ENCODE measurements at places on chromosomes 3 and 15.
A peak's percentile ranks its signal among the peaks of the same experiment; 100 is the strongest.

DNA sequence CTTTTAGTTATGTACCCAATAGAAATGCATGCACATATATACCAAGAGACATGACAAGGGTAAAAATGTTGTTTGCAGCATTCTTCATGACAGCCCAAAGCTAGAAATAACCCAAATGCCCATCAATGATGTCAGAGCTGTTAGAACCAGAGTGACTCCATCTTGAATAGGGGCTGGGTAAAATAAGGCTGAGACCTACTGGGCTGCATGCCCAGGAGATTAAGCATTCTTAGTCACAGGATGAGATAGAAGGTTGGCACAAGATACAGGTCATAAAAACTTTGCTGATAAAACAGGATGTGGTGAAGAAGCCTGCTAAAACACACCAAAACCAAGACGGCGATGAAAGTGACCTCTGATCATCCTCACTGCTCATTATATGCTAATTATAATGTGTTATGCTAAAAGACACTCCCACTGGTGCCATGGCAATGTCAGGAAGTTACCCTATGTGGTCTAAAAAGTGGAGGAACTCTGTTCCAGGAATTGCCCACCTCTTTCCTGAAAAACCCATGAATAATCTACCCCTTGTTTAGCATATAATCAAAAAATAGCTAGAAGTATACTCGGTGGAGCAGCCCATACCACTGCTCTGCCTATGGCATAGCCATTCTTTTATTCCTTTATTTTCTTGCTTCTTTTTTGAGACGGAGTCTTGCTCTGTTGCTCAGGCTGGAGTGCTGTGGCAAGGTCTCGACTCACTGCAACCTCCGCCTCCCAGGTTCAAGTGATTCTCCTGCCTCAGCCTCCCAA lies 32.9 kb downstream of the ZBTB11 start:
- DNase-seq = no peak

GRCh38 chr3:5186089-5186857 lies 1.2 kb upstream of the EDEM1 start:
- no peak for DNase-seq

DNA sequence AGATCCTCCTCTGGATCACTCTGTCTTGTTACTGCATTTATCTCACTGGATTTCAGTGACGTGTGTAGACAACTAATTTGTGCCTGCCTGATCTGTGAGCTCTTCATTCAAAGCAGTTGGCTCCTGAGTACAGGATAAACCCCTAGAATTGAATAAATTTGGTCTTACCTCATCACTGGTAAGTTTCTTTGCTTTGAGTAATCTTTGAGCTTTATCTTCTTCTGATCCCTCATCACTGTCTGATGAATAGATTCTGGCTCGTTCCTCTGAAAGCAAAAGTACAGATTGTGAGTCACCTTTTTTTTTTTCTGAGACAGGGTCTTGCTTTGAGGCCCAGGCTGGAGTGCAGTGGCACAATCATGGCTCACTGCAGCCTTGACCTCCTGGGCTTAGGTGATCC lies 24.5 kb downstream of the LEO1 start:
- no peak for DNase-seq

- peak; percentile 25 for DNase-seq
These were observed 90.4 kb upstream of the TSEN2 start for GRCh38 chr3:12393894-12394293.

GRCh38 chr3:4408958-4409357 lies 58.1 kb downstream of the SUMF1 start:
- DNase-seq = no peak

- DNase-seq = no peak
These were observed 128.1 kb downstream of the NSMCE3 start for GRCh38 chr15:29141308-29142128.

DNA sequence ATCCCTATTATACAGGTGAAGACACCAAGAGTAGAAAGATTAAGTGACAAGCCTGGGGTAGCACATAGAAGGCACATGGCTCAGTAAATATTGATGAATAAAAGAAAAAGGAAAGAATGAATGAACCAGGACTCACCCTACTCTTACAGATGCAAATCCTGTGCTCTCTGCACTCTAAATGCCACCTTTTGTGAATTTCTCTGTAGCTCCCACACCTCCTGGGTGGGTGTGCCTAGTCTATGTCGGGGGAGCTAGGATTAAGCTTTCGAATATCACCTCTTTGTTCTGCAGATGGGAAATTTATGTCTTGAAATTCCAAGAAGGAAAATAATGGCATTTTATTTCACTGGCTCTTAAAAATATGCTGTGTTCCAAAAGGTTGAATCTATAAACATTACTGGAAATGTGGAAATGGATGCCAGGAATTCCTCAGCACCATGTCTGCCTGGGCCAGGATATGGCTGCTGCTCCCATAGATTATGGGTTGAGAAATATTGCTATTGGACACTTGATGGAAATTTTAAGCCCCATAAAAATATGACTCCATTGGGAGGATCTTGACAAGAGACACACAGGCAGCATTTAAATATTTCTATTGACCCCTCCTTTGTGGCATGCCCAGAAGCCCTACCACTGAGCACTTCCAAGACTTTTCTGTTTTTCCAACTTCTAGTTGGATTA lies 43.3 kb downstream of the CCNB2 start:
- DNase-seq = peak; percentile 27

DNA sequence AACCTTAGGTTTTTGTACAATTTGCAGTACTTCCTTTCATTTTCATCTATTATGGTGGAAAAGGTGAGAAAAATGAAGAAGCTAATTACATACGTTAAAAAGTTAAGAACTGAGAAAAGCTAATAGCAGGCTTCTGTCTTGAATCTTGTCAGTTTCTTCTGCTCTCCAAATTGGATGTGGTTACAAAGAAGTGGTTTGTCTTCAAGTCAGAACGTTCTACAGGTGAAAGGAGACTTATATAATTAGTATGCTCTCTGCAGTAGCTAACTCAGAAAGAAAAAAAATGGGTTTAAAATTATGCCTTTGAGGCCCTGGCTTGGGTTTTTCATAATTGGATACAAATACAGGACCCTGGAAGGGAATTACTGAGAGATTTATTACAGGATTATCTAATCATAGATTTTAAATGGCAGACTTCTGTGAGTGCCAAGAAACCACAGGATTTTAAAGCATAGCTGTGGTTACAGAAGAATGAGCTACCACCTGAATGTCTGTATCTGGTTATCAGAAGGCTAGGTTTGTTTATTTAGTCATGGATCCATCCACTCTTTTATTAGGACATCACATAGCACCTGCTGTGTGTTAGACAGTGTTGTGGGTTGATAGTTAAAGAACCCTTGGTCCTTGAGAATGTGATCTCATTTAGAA lies 528.1 kb upstream of the MCTP2 start:
- DNase-seq = no peak

DNA sequence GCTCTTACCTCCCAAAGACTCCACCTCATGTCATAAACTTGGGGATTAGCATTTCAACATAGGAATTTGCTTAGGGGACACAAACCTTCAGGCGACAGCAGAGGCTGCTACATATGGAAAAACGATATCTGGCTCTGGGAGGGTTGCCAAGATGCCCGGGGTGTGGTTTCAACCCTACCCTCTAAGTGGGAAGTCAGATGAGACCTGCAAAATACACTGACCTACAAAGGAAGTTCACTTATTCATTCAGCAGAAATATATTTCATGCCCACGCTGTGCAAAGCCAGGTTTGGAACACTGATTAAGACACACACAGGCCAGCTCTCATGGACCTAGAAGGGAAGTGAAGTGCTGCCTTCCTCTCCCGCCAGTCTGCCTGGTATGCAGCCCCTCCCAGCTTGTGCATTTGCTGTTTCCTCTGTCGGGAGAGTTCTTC lies 239.3 kb downstream of the FEZF2 start:
- DNase-seq = peak; percentile 37

DNA sequence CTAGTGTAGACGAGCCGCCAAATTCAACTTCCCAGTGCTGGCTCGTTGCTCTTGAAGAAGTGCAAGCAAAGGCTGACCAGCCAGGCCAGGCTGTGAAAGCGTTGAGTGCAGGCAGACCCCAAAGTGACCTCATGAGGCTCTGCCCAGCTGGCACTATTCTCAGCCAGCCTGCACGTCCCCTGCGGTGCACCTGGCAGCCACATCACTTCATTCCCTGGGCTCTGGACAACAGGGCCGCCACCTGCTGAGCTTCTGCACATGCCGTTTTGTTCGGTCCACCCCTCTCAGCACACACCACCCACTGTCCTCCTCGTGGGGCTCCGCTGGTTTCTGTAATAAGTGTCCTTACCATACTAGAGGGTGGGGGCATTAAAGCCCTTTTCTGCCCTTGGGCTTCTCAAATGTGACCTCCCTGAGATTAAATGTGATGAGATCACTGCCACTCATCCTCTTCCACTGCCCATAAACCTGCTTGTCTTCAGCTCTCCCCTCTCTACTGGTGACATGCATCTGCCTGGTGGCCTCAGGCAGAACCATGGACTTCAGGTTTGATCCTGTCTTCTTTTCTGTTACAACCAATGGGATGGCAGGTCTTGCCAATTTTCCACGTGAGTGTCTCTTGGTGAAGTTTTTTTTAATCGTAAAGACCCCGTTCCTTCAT lies 6.1 kb downstream of the RASGRF1 start:
- no peak for DNase-seq

- DNase-seq = no peak
These were observed 63.5 kb upstream of the GOLGA8A start for GRCh38 chr15:34501131-34501530.

DNA sequence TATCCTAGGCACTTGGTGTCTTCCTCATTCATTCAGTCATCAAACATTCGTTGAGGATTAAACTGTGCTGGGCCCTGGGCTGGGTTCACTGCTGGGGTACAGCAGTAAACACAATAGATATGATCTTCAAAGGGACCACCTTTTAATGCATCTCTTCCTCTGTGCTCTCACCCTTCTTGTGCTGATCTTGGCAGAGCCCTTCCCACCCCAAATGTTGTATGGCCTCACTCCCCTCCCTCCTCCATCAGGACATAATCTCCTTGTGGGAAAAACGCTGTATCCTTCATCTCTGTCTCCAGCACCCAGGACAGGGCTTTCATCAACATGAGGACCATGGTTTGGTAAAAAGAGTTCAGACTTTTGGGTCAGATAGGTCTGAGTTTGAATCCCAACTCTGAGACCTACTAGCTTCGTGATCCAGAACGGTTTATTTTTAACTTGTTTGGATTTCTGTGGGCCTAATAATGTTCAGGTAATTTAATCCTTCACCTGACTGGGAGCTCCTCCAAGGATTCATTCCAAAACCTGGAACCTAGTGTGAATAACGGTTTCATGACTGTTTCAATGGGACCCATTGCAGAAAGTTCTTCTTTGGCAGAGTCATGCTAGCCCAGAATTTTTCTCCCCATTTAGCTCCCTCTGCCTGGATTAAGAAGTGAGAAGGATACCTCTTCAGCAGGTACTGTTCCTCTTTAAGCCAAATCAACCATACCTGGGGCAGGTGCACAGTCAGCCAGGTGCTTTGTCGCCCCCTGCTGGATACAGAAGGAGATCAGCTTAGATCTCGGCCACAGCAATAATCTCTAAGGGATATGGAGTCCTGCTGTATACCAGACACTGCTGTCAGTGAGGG lies 5.2 kb upstream of the WNT7A start:
- no peak for DNase-seq

DNA sequence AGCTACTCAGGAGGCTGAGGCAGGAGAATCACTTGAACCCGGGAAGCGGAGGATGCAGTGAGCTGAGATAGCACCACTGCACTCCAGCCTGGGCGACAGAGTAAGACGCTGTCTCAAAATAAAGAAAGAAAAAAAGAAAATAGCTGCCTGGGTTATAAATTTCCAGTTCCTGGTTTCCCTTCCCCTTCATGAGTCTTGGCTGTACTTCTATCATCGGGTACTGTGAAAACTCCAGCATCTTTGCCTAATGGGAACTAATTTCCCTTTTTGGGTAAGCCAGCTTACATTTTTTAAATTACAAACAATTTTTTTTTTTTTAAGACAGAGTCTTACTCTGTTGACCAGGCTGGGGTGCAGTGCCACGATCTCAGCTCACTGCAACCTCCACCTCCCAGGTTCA lies 15.0 kb downstream of the DENND4A start:
- DNase-seq = no peak

DNA sequence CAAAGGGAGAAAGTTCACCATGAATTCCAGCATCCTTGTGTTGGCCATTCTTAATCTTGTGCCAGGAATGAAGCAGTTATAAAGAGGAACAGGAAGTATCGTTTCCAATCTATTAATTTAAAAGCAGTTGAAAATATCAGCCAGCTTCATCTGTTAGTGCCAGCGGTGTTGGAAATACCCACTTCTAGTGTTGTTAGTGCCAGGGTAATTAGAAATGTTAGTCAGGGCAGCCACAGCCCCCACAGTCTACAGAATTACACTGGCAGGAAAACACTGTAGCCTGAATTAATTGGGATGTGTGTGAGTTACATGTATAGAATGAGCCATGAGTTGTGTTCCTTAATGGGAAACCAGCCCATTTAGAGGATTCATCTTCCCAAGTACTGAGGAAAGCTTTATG lies 127.8 kb downstream of the GHSR start:
- no peak for DNase-seq

GRCh38 chr3:123202451-123202850 lies 708 bp downstream of the SEC22A start:
- peak; percentile 14 for DNase-seq

DNA sequence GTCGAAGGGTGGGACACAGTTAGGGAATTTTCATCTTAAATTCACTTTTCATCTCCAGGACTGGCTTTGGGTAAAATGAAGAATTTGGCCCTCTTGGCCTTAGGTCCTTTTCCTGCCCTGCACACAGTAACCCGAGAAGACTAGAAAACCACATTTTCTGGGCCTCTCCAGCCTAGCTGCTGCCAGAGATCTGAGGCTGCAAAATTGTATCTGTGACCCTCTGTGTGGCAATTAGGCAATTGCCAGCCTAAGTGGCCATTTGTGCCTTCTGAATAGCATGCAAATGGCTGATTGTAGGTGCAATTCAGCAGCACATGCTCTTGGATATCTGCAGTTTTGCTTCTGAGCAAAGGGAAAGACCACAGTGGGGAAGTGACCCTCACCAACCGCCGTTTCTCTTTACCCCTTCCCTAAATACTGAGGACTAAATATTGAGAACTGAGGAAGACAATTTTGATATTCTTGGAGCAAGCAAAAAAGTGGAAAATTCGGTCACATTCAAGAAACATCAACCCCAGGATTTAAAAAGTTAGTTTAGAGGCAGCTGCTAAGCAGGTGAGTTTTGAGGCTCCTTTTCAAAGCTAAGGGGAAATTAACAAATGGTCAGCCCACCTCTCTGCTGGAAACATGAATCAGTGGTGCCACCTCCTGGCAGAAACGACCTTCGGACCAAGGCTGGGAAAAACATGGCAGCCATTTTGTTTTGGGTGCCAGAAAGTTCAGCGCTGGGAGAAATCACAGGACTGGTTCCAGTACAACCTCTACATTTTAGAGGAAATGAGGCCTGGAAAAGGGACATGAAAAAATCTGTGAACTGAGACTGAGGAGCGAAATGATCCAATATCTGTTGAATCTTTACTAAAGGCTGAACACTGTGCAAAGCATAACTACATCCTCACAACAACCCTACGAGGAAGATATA lies 56.6 kb upstream of the PRTG start:
- peak; percentile 55 for DNase-seq

DNA sequence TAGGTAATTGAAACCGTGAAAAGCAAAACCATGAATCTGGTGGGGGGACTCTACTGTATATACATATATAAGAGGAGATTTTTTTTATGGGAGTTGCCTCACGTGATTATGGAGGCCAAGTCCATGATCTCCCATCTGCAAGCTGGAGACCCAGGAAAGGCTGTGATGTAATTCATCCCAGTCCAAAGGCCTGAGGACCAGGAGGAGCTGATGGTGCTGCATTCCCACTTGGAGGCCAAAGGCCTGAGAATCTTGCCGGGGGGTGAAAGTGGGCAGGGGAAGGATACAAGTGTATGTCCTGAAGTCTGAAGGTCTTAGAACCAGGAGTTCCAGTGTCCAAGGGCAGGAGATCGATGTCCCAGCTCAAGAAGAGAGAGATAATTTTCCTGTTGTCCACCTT lies 37.1 kb upstream of the CEMIP start:
- DNase-seq = no peak

Data from AG20443 (cell line).